ENCODE measurements at places on chromosomes 7 and 10. TPM values are rescaled to one million over a fixed set of nuclear protein-coding genes. Genes with fewer than 3 reads are reported as not detected.

Gene CTNNA3
- total RNA-seq: not detected

Gene CTTNBP2
- not detected for total RNA-seq

Gene RBAK
- total RNA-seq: 8.1 TPM

Gene PPIA
- total RNA-seq: 1,086 TPM

Gene ADAM12
- 0.63 TPM for total RNA-seq

Gene CALHM1
- not detected for total RNA-seq

Gene YKT6
- total RNA-seq: 74.7 TPM

Gene GSDME
- total RNA-seq: 22.5 TPM

Gene SYNPO2L
- not detected for total RNA-seq

Gene KCNH2
- 0.06 TPM for total RNA-seq

Gene RET
- total RNA-seq: not detected

Gene GAD2
- not detected for total RNA-seq

Gene NODAL
- total RNA-seq: not detected

Gene NPSR1
- total RNA-seq: not detected

Gene FAM25C
- total RNA-seq: not detected

Gene ASB4
- not detected for total RNA-seq

Gene HTR7
- total RNA-seq: under 0.01 TPM

Gene ADAMTS14
- under 0.01 TPM for total RNA-seq

Gene TCF7L2
- 4.0 TPM for total RNA-seq

Gene EBLN1
- not detected for total RNA-seq

Gene STRIP2
- total RNA-seq: 2.8 TPM

Gene CHAT
- not detected for total RNA-seq

Gene CYP3A4
- not detected for total RNA-seq

Gene CUX1
- total RNA-seq: 47.5 TPM

Gene BAMBI
- 1.6 TPM for total RNA-seq

Gene ADCYAP1R1
- not detected for total RNA-seq

Gene ZNF25
- 8.1 TPM for total RNA-seq

Gene DYDC2
- total RNA-seq: not detected

Gene BUD31
- 76.2 TPM for total RNA-seq

Gene ANXA11
- total RNA-seq: 28.6 TPM

Gene PRKG1
- 10.1 TPM for total RNA-seq

Gene ADIRF
- total RNA-seq: 28.5 TPM

Gene FAM221A
- 4.2 TPM for total RNA-seq

Gene MKX
- total RNA-seq: 0.19 TPM

Gene CFAP43
- under 0.01 TPM for total RNA-seq

Gene SDK1
- total RNA-seq: 0.94 TPM

Gene LEP
- total RNA-seq: not detected

Gene TMEM139
- not detected for total RNA-seq

Gene PRSS37
- total RNA-seq: not detected

Gene PTEN
- total RNA-seq: 64.8 TPM

Gene SEMA3D
- 0.32 TPM for total RNA-seq

Measured in bladder microvascular endothelial cell (primary cell).